Chondrocyte (in vitro differentiated cells): ENCODE measurements at places on chromosomes 13 and 19. TPM values are rescaled to one million over a fixed set of nuclear protein-coding genes. Genes with fewer than 3 reads are reported as not detected.

DNA sequence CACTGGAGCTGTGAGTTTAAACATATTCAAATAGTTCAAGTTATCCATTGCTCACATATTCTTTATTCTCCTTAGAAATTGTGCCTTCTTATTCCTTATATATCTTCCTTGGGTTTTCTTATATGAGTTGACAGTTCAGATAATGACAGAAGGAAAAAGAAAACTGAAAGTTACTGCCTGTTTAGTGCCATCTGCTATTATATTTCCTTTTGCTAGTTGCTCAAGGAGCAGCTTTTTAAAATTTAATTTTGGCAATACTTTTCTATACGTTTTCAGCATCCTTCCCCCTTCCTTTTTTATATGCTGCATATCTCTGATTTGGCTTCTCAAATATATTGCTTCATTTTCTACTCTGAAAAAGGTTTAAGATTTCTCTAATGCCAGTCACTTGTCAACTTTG, 903.1 kb upstream of the SPRY2 start:
- no peak for DNase-seq

- DNase-seq = no peak
Measured at GRCh38 chr13:44040070-44040817, 160.5 kb downstream of the LACC1 start.

- no peak for DNase-seq
Measured at GRCh38 chr13:111899714-111900389, 167.1 kb upstream of the SOX1 start.

The DPF1 gene
- total RNA-seq = 2.1 to 4.8 TPM (median 2.4 TPM) in 3 replicates

GRCh38 chr13:59856281-59856810, 307.4 kb downstream of the DIAPH3 start:
- no peak for DNase-seq

The RRAS gene
- total RNA-seq = 61.7 to 113 TPM (median 104 TPM) in 3 replicates
